ENCODE measurements at places on chromosomes 16 and 17.

DNA sequence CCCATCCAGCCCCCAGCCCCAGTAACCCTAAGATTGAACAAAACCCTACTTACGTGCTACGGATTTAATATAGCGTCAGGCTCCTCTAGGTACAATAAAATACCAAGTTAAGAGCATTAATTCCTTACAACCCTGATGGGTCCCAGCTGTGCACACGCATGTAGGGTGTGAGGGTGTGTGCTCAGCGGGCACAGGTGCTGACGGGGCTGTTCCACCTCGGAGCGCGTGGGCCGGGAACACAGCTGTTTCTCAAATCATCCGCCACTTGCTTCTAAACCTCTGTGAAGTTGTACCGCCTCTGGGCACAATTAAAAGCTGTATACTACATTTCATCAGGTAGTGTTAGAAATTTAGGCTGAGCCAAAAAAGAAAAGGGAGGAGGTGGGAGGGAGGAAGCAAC lies 478.6 kb downstream of the MAF start:
- no peak for DNase-seq

DNA sequence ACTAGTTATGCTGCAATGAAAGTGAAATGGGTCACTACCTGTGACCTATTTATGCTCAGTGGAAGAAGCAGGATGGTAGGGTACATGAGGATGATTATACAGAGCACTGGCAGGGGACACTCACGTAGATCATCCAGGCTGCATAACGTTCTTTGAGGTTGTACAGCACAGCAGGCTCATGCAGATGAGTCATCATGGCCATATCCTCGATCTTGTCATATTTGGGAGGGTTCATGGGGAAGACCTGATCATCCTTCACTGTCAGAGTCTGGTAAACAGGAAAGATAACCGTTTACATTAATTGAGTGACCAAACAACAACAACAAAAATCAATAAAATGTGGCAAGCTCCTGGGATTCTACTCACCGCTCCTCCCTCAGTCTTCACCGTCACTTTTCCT lies 2.1 kb downstream of the MYH2 start:
- no peak for DNase-seq

DNA sequence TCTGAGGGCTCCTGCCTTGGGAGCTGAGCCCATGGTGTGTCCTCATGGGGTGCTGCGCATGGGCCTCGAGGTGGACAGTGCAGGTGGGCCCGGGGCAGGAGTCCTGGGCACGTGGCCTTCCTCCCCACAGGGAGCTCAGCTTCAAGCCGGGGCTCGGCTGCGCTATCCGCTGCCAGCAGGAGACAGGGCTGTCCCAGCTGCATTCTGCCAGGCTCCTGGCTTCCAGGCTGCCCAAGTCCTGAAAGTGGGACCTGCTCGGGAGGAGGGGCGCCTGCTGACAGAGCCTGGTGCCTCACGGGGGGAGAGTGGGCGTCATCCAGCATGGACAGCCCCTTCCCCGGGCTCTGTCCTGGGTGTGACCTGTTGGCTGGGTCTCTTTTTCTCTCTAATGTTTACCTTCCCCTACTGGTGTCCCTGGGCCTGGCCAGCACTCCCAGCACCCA lies 7.1 kb downstream of the TRAF7 start:
- no peak for DNase-seq

DNA sequence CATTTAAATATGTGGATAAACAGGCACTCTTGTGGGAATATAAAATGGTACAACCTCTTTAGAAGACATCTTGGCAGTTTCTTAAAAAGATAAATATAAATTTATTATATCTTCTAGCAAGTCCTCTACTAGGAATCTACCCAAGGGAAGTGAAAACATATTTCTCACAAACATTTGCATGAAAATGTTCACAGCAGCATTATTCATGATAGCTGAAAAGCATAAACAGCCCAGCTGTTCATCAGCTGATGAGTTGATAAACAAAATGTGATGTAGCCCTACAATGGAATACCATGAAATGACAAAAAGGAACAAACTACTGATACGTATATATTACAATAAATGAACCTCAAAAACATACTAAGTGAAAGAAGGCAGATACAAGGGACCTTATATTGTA lies 12.0 kb downstream of the DGKE start:
- no peak for DNase-seq

DNA sequence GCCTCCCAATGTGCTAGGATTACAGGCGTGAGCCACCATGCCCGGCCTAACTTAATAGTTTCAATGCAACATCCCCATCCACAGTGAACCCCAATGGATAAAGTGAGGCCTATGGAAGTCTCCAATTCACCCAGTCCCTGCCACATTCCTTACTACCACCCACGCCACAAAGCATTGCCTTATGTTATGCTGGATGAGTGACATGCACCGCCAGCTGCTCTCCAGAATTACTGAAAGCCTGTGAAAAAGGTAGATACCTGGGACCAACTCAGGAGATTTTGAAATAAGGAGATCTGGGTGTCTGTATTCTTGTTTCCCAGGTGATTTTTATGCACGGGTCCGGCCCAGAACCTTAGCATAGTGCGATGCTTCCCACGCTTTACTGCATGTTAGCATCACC lies 16.9 kb upstream of the GAS7 start:
- no peak for DNase-seq

GRCh38 chr17:78897664-78898047 lies 5.3 kb downstream of the CEP295NL start:
- no peak for DNase-seq

DNA sequence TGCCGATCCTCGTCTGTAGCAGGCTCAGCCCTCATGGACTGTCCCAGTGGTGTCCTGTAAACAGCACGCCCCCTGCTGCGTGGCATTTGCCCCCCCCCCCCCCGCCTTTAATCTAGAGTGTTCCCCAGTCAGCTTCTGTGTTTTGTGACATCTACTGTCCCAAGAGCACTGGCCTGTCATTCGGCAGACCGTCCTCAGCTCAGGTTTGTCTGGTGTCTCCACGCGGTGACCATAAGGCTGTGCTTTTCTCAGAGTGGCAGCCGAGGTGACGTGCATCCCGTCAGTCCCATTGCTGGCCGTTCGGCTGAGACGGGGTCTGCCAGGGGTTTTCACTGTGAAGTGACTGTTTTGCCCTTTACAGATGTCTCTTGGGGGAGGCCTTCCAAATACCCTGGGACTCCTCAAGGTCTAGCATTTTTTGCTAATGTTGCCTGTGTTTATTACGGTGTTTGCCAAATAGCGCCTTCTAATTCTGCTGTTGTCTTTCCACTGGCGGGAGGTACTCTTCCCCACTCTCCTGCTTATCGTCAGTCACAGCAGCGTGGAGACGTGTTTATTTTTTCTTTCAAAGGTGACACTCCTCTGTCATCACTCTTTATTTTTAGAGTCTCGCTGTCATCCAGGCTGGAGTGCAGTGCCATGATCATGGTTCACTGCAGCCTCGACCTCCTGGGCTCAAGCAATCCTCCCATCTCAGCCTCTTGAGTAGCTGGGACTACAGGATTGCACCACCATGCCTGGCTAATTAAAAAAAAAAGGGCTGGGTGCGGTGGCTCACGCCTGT lies 5.7 kb upstream of the MRPL12 start:
- no peak for DNase-seq

- DNase-seq: no peak
Measured at GRCh38 chr16:69105501-69106361, at the start of gene HAS3. HAS3 (plus strand) TSS chr16:69105653; CDS start chr16:69109396, 3,743 bp downstream.

- DNase-seq: no peak
Measured at GRCh38 chr16:55993088-55993487, 117.9 kb upstream of the CES5A start.

- no peak for DNase-seq
Measured at GRCh38 chr16:72812672-72813071, 235.3 kb downstream of the ZFHX3 start.

Data from caudate nucleus (tissue), 63 donors.